ENCODE measurements at places on chromosomes 5 and 9.
A peak's percentile ranks its signal among the peaks of the same experiment; 100 is the strongest.

GRCh38 chr9:126587187-126588185 lies 26.2 kb upstream of the LMX1B start:
- peak; percentile 72 for DNase-seq

DNA sequence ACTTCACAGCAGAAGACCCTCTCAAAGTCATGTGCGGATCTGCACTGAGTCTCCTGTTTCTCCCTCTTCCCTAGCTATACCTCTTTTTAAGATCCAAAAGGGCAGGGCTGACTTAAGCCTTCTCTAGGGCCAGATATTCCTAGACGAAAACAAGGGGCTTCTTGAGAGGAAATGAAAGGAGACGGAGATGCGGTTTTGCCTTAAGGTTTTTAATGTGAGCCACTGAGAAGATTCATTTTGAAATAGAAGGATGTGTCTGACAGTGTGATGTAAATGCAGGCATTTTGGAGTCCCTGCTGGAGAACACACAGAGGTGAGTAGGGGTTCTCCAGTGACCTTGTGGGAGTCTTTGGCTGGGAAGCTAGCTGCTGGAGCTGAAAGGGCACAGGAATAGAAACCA lies 15.6 kb upstream of the IL12B start:
- DNase-seq: no peak

DNA sequence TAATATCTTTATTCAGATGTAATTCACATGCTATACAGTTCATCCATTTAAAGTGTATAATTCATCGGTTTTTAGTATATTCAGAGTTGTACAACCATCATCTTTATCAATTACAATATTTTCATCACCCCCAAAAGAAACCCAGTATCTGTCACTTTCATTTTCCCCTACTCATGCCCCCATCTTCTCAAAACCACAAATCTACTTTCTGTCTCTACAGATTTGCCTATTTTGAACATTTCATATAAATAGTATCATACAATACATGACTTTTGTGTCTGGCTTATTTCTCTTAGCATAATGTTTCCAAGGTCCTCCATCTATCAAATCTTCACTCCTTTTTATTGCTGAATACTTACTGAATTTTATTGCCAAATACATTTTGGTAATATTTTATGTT lies 305.1 kb upstream of the SGCD start:
- no peak for DNase-seq

DNA sequence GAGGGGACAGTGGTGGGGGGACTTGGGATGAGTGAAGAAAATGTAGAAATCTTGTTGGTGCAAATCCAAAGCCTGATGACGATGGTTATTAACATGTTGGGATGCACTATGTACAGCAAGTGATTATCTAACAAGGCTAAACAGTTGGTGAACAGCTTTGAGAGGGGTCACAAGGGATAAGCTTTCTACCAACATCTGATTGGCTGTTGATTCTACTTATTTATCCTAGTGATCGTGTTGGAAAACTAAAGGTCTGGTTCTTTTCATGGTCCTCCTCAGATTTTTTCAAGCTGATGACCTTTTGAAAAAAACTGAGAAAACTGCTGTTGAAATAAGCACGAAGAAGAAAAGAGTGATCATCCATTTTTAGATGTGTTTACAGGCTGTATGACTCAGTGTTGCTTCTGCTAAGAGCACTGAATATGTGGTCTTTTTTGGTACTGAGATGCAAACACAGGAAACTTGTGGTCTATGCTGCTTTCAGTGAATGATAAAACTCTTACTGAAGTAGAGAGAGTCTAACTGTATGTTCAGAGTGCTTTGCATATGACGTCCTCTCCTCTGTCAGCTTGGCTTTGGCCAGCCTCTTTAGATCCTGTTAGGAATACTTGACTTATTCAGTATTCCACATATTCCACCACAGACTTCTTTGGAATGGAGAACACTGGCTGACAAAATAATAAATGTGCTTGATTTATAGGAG lies 174.8 kb downstream of the SLF1 start:
- DNase-seq: no peak

DNA sequence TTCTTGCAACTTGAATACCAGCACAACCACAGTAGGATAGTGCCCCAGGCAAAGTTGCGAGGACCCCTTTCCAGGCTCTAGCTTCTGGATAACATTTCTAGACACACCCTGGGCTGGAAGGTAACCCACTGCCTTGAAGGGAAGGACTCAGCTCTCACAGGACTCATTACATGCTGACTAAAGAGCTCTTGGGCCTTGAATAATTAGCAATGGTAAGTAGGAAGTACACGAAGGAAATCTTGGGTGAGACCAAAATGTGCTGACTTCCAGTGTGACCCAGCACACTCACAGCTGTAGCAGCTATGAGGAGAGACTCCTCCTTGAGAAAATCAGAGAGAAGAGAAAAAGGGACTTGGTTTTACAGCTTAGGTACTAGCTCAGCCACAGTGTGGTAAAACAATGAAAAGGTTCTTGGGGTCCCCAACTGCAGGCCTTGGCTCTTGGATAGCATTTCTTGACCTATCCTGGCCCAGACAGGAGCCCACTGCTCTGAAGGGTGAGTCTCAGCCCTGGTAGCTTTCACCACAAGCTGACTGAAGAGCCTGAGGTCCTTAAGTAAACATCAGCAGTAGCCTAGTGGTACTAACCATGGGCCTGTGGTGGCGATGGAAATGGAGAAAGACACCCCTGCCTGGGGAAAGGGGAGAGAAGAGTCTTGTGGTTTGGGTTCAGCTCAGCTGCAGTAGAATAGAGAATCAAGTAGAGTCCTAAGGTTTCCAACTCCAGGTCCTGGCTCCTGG lies 621.7 kb downstream of the SEMA5A start:
- DNase-seq: no peak
